ENCODE measurements at places on chromosomes 13 and 19.

GRCh38 chr19:42030645-42031440 is 36.8 kb upstream of the ATP1A3 start:
- no peak for DNase-seq

DNA sequence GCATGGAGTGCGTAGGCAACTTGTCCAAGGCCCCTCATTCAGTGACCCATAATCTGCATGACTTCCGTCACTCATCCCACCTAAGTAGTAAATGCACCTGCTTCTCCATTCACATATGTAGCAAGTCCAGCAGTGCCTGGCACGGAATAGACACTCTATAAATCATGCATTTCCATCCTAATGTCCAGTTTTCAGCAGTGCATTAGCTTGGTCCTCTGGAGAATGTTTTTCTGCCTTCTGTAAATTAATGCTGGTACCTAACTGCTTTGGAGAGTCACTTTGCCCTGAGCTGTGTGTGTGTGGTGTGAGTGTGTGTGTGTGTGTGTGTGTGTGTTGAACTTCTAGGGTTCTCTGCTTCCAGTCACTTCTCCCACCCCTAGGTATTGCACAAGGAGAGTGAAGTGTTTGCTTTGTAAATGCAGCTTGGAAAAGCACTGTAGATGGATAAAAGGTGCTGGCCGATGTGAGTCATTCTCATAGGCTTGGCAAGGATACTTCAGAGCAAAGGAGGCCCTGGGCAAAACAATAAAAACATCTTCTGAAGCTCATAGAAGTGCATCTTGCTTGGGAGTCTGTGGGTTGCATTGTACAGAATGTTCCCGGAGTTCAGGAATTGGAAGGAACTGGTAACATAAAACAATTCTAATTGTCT is 181.8 kb downstream of the KATNAL1 start:
- no peak for DNase-seq

GRCh38 chr19:34733266-34733745 is 737 bp upstream of the ZNF181 start:
- no peak for DNase-seq

DNA sequence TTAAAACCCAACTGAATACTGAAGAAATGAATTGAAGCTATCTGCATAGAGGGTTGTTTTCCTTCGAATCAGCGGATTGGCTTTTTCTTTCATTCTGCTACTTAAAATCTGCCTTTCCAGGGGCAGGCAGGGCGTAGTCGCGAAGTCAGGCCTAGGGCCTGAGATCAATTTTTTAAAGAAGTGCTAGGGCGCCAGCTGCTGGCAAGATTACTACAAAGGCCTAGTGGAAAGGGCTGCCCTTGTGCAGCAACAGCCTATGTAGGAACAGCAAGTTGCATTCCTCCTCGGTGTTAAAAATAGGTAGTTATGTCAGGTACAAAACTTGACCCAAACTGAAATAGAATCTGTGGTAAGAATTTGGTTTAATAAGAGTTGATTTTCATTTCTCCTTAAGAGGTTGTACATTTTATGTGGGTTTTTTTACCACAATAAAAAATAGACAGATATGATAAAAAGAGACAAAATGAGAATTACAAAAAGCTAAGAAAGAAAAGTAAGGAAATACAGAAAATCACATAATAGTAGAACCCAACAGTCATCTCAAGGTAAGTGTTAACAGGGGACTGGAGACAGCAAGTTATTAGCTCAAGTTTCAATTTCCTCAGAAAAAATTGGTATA is 9.5 kb upstream of the URAD start:
- DNase-seq = no peak

DNA sequence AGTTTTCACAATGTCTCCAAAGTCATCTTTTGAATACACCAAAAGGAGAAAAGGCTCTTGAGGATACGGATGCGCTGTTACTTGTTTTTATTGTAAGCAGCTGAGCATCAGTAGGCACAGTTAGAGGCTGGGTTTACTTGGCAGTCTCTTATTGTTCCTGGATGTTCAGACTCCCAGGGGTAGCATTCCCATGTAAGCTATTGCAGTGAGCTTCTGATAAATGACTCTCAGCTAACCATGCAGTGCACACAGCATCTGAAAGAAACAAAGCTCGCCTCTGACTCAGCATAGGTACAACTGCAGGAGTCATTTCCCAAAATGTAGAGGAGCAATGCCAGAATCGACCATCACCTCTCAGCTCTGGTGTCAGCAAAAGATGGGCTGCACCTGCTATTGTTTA is 84.8 kb downstream of the DCT start:
- DNase-seq = no peak

GRCh38 chr13:53240401-53241025 is 211.9 kb downstream of the OLFM4 start:
- no peak for DNase-seq

DNA sequence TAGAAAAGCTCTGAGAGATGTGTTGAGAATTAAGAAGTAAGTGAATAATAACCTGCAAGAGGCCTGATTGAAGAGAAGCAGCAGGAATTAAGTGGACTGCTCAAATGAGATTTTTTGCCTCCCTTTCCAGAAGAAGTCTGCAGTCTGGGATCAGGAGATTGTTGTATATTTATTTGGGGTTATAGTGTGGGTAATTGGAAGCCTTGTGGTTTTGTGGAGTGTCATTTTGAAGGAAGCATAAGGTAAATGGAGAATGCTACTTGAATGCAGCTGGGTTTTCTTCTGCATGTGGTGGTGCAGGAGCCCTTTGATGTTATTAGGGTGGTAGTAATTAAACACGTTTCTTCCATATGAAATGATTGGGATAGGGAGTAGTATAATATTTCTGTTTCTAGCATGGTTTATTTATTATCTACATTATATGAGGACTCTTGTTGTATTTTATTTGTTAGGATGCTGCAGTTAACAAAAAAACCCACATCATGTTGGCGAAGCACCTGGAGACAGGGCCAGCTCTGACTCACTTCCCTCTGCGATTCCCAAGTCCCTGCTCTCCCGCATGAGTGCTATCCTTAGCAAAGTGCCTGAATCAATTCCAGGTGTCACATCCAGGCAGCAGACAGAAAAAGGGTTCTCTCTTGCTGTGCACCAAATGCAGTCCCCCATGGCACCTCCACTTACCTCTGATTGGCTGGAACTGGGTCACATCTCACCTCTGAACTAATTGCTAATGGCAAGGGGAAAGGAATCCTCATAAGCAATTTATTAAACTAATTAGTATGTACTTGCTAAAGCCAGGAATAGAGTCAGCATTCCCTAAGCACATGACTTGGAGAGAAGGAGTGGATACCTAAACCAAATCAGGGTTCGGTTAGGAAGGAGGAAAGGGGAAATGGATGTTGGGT is 54.8 kb downstream of the DGKH start:
- no peak for DNase-seq

DNA sequence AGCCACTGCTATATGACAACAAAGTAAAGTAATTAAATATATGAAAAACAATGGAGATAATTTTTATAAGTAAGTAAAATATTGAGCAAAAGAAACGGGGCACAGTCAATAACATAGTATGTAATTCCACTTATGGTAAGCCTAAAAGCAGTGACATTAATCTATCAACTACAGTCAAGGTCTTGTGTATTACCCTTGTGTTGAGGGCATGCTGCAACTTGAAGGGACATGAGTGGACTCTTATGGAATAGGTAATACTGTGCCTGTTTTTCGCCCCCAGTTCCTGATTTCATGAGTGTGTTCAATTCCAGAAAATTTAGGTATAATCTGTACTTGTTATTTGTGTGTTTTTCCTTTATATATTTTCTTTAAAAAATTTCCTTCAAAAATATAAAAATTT is 201.3 kb upstream of the SLITRK6 start:
- no peak for DNase-seq

DNA sequence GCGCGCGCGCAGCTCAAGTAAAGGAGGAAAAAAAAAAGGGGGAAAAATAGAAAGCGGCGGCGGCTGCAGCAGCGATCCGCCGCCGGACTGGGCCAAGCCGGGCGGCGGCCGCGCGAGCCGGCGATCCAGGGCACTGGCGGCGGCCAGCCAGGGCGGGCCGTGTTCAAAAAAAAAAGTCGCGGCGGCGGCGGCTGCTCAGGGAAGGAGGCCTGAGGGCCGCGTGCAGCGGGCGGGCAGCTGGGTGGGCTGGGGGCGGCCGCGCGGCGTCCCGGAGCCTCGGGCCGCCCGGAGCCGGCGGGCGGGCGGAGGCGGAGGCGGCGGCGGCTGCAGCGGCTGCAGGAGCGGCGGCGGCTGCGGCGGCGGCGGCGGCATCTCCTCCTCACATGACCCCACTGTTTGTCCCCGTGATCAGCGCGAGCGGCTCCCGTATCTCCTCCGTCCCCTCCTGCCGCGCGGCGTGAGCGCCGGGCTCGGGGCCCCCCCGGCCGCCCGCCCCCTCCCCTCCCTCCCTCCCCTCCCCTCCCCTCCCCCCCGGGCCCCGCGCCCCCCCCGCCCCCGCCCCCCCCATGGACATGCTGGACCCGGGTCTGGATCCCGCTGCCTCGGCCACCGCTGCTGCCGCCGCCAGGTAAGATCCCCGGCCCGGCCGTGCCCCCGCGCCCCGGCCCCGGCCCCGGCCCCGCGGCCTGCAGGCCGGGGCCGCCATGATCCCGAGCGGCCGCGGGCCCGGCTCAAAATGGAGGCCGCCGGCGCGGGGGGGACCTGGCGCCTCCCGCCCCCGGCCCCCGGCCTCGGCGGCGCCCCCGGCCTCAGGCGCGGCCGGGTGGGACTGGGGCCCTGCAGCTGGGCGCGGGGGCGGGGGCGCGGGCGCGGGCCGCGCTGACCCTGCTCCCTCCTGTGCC is at the start of gene USF2:
Gene USF2 (plus strand): TSS at position 427 of the 902 bp plus-strand sequence. CDS start 140 bp downstream, at position 567.
- peak; percentile 36 for DNase-seq

All from stimulated activated CD4-positive, alpha-beta T cell treated with anti-CD3 and anti-CD28 coated beads, Interleukin-15, amount 100 ng/mL, for 1 hour (primary cell).